ENCODE measurements at places on chromosomes 3 and 15.
A peak's percentile ranks its signal among the peaks of the same experiment; 100 is the strongest.

DNA sequence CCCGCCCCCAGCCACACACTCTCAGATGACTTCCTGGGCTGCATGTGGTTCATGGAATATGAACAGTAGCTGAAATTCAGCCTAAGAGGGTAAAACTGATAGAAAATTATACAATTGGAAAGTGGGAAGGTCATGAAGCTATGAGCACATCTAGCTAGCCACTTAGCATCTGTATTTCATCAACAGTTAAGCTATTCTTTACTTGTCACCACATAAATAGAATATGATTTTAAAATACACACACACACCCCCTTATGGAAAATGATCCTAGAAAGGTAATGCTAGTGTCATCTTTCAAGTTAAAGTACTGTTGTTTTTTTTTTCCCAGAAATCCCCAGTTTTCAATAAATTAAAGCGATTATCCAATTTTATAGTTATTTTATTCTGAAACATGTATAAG is 3.6 kb downstream of the MAP4 start:
- DNase-seq: no peak

GRCh38 chr3:13475871-13476590 is 4.1 kb upstream of the HDAC11 start:
- DNase-seq: no peak

DNA sequence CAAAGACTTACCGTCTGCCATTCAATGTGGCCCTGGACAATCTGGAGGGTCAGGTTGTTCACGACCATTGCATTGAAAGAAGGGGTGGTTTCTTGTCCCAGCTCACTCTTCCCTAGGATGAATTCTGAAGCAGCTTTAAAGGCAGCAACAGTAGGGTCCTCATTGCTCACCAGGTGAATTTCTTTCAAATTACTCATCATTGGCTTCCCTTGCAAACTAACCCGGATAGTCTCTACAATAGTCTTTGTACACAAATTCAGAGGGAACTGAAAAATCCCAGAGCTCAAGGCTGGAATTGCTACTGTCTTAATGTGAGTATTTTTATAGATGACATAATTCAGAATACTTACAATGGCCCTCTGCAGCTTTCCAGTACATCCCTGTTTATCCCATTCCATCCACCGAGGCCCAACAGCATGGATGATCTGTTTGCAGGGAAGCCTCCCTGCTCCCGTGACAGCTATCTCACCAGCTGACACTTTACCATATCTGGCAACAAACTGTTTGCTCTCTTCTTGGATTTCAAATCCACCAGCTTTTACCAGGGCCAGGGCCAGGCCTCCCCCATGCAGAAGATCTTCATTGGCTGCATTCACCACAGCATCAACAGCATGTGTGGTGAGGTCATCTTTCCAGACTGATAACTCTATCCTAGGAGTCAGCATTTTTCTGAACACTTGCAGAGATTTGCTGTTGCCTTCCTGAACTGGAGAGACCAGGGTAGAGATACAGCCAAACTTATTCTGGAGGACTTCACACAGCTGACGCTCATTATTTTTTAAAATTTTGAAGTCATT is 8.6 kb downstream of the PARP9 start:
- DNase-seq: no peak

GRCh38 chr3:59189526-59189925 is 139.7 kb upstream of the CFAP20DC start:
- DNase-seq: no peak

GRCh38 chr3:42096796-42097565 is 5.8 kb downstream of the TRAK1 start:
- DNase-seq: peak; percentile 49

- DNase-seq: no peak
These were observed 298.5 kb downstream of the GBE1 start for GRCh38 chr3:81462921-81463320.

All from stimulated activated CD4-positive, alpha-beta T cell treated with anti-CD3 and anti-CD28 coated beads, Interleukin-4, amount 100 ng/mL, for 4 hours (primary cell).